Right ventricle myocardium inferior (tissue), 1 donor: ENCODE measurements at places on chromosomes 6 and 20. TPM values are rescaled to one million over a fixed set of nuclear protein-coding genes. Genes with fewer than 3 reads are reported as not detected.

- DNase-seq: no peak
These were observed at the start of gene THEMIS for GRCh38 chr6:127900935-127901334. Gene THEMIS, minus strand, starts transcription at chr6:127901058. Its CDS starts 126 bp downstream, at chr6:127900932.

GRCh38 chr6:100289285-100289684 lies 175.4 kb downstream of the SIM1 start:
- no peak for DNase-seq

- DNase-seq: no peak
These were observed 137.9 kb upstream of the RNF24 start for GRCh38 chr20:4153251-4153650.

- DNase-seq: no peak
These were observed 88.8 kb downstream of the FYN start for GRCh38 chr6:111784433-111784832.

DNA sequence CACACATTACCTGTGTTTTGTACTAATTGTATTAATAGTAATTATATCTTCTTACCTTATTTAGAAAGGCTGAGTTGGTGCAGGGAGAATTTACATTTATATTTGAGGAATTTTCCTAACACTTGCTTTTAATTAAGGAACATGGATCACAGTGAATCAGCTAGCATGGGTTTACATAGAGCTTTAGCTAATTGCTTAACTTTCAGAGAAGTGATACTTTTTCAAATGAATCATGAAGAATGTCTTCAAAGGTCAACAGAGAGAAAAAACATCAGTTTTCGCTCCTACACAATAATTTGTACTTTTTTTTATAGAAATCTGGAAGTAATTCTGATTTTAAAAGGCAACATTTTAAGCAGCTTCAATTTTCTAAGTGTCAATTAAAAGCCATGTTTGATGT lies 195.0 kb upstream of the HEY2 start:
- DNase-seq: no peak

DNA sequence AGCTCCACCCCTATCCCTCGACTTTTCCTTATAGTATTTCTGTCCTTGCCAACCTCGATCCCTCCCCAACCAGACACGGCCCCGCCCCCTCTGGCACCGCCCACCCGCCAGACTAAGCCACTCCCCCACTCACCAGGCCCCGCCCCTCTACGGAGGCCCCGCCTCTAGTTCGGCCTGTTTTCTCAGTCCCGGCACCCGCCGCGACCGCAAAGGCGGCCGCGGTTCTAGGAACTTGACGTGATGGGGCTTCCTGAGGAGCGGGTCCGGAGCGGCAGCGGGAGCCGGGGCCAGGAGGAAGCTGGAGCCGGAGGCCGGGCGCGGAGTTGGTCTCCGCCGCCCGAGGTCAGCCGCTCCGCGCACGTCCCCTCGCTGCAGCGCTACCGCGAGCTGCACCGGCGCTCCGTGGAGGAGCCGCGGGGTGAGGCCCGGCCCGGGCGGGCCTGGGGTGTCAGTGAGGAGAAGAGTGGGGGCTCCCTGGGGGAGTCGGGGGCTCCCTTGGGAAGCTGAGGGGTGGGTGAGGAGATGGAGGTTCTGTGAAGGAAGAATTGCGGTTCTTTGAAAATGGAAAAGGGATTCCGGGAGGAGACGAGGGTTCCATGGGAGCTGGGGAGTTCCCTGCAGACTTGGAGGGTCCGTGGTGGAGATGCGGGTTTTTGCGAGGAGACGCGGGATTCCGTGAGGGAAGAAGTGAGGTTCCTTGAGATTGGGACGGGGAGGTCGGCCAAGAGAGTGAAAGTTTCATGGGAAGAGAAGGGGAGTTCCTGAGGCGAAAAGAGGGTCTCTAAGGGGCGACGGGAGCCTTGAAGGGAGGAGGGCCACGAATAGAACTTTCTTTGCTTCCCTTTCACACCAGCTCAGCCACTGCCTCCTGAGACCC lies at the start of gene ACSS2:
Gene ACSS2, plus strand, starts transcription at position 207 of the 877 bp plus-strand sequence. Its CDS starts 34 bp downstream, at position 241.
- DNase-seq: no peak

DNA sequence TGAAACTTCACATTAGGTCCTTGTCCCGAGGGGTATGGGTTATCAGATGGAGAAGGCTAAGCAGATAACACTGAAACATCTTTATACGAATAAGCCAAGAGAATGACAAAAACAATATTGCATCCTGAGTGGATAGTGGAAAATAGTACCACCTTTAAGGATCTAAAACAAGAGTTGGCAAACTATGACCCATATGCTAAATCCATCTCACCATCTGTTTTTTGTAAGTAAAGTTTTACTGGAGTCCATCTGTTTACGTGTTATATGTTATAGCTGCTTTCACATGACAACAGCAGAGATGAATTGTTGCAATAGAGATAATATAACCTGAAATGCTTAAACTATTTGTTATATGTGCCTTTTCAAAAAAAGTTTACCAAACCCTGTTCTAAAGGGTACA lies 76.1 kb upstream of the TRDN start:
- DNase-seq: no peak

GRCh38 chr20:41655962-41656618 lies 37.9 kb upstream of the CHD6 start:
- DNase-seq: no peak

- DNase-seq: no peak
These were observed 172.9 kb upstream of the COL21A1 start for GRCh38 chr6:56420296-56420695.

GRCh38 chr6:113120224-113120581 lies 736.9 kb upstream of the MARCKS start:
- DNase-seq: no peak

DNA sequence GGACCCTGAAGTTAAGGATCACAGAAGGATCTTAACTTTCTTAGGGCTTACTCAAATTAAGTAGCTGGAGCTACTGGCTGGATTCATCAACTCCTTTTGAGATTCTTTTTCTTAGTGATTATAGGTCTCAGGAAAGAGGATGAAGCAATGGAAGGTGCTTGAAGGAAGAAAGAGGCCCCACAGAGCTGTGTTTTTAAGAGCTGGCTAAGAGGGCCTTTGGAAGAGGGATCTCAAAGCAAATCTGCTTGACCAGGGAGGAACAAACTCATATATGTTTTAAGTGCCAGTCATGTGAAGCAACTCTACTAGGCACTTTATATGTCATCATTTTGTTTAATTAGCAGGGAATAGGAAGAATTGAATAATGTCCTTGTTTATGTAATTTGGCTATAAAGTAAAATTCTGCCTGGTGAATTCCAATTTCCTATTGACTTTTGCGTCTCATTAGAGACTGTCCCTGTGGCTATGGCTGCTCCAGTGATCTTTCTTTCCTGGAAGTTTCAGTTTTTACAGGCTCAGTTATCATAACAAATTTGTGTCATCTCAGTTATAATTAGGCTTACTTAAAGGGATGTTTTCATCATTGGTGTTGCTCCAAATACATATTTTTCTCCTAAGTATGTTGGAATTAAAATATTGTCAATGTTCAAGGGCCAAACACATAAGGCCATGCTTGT lies 222.8 kb upstream of the CITED2 start:
- no peak for DNase-seq

- no peak for DNase-seq
These were observed 943 bp downstream of the ZUP1 start for GRCh38 chr6:116667623-116668022.

DNA sequence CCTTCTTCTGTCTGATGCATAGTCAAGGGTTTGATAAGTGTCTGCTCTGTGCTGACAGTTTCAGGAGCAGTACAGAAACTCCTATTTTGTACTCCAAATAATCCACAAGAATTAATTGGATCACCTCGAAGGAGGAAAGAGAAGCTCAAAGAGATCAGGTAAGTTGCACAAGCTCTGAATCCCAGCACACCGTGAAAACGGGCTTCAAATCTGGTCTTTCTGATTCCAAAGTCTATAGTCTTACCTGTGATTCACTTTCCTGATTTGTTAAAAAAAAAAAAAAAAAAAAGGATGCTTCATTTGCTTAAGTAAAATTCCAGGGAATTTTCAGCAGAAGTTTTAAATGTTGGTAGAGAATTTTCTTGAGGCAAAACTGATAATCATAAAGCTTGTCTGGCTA lies 155.8 kb upstream of the ESR1 start:
- no peak for DNase-seq

GRCh38 chr6:11702500-11703130 lies 76.0 kb downstream of the ADTRP start:
- DNase-seq: no peak

DNA sequence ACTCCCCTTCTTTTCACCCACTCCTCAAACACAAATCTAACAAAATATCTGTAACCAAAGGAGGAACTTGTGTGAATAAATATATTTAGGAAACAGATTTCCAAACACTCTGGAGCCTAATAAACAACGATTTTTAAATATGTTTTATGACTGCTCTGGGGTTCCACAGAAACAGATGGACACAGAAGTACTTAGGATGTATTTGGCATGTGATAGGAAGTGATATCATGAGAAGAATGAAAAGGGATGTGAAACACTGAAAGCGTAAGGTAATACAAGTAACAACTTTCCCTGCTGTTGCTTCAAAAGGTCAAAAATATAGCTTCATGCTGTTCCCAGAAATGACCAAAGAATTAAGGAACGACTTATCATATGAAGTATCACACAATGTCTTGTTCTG lies 26.1 kb upstream of the ENPP1 start:
- no peak for DNase-seq

GRCh38 chr6:41779336-41779735 lies 364 bp downstream of the FRS3 start:
- no peak for DNase-seq

- no peak for DNase-seq
These were observed 27.8 kb downstream of the MAP3K4 start for GRCh38 chr6:161019324-161019839.

Gene PRRT1
- 0.46 TPM for total RNA-seq

Gene SCAND1
- 44.8 TPM for total RNA-seq

Gene RNF39
- not detected for total RNA-seq

Gene TGM3
- not detected for total RNA-seq

Gene STMN3
- total RNA-seq: 7.1 TPM

Gene ASIP
- 15.0 TPM for total RNA-seq

Gene IPCEF1
- total RNA-seq: 2.0 TPM

Gene MAFB
- total RNA-seq: 17.7 TPM

Gene OTOR
- total RNA-seq: not detected

Gene NMBR
- not detected for total RNA-seq

Gene STK4
- 10.3 TPM for total RNA-seq

Gene MOXD1
- total RNA-seq: 3.1 TPM

Gene C20orf141
- not detected for total RNA-seq

Gene ME1
- 24.8 TPM for total RNA-seq
